Stimulated activated CD8-positive, alpha-beta memory T cell treated with anti-CD3 and anti-CD28 coated beads, Interleukin-12 subunit alpha, Interleukin-12 subunit beta, amount 100 ng/mL, for 1 hour (primary cell): ENCODE measurements at places on chromosomes 3 and 15.

GRCh38 chr3:9613056-9613748, 36.1 kb upstream of the MTMR14 start:
- no peak for DNase-seq

DNA sequence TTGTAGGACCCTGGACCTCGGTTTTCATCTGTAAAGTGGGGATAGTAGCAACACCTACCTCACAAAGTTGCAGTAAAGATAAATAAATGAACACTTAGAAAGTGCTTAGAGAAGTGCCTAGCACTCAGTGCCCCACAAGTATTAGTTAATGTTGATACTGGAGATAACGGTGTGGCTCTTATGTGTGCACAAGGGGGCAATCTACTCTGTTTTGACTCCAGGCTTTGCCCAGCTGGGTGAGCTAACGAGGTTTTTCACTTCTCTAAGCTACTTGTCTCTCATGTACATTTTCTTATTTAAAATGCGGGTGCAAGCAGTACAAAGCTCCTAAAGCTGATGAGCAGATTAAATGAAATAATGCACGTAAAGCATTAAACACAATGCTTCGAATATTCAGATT, 193.5 kb upstream of the ICE2 start:
- DNase-seq = no peak

GRCh38 chr3:10382892-10383849, 62.3 kb upstream of the SEC13 start:
- no peak for DNase-seq

GRCh38 chr3:173030273-173030672, 110.8 kb downstream of the SPATA16 start:
- no peak for DNase-seq

DNA sequence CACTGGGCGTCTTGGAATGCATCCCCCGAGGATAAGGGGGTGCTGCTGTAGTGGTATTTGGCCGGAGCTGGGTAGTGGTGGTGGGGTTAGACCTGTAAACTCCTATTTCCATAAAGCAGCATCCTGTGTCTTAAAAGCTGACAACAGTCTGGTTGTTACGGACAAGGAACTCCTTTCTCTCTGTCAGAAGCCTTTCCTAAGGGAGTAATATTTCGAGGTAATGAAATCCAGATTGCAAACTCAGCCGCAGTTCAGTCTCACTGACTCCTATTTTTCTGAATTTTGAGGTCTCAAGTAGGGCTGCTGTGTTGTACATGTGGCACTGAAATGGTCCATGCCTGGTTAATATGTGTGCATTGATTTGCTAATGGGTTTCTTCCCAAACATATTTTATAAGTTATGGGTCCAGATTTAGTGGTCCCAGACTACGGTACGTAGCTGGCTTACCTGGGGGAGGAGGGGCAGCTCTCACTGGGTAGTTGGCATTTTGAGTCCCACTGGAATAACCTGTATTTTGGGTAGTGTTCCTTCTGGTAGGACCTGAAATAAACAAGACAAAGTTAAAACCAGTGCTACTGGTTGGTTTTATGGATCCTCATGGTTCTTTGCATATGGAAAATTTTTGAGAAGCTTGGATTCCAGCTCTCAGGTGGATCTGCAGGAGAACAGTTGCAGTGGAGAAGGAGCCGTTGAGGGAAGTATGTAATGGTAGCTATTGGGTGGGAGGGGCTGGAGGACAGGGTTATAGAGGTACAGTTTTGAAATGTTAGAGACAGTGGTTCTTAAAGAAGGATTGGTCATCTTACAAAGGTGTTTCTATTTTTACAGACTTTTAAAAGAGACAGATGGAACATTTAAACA, 48.6 kb upstream of the LDHAL6B start:
- DNase-seq = no peak

DNA sequence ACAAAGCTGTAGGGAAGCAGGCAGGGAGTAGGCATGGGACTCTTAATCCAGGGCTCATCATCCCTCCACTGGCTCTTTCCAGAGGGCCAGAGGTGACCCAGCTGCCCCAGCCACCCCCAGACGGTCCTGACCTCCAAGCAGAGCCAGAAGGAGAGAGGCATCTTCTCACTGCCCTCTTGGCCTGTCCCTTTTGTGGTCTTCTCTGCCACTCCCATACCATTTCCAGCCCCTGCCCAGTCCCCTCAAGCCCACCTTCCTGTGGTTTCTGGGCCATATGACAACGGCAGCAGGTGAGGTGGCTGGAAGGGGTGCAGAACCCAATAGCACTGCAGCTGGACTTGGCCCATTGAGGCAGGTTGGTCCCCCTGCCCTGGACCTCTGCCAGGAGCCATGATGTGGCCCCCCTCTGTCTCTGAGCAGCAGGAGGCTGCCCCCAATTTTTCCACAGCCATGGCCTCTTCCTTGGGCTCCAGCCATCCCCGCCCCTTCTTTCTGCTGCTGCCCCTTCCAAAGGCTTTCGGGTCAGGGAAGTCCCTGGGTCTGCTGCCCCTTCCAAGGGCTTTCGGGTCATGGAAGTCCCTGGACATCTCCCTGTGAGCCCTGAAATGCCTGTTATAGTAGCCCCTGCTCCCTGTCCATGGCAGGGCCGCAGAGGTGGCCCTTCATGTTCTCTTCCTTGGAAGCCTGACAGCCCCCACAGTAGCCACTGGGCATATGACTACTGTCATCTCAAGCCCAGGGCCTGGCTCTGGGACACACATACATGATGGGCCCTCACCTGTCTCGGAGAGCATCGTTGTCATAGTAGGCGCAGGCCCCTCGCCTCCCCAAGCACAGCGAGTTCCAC, 39.5 kb upstream of the RAB6B start:
- no peak for DNase-seq

DNA sequence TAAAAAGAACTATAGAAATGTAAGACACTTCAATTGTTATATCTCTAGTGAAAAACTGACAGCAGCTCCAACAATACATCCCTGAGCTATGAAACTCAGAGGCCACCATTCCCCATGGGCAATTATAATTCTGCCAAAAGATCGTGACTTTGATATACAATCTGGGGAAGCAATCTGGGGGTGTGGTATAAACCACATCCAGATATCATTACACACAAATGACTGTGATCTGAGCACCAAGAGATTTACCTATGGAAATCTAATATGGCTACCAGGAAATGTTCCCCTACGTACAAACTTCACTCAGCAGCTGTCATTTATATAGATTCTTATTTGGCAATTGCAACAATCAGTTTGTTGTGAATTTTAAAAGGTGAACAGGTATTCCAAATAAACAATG, 110.3 kb downstream of the FRMD5 start:
- DNase-seq = no peak

- DNase-seq = no peak
These were observed 22.8 kb downstream of the VIPR1 start for GRCh38 chr3:42525212-42525611.

GRCh38 chr3:47762233-47762632, 19.5 kb downstream of the SMARCC1 start:
- no peak for DNase-seq

- DNase-seq = no peak
These were observed 171.5 kb upstream of the LINGO1 start for GRCh38 chr15:77804210-77804609.

GRCh38 chr3:11080492-11080891, 73.8 kb upstream of the HRH1 start:
- no peak for DNase-seq

GRCh38 chr3:10553591-10554235, 48.3 kb upstream of the ATP2B2 start:
- no peak for DNase-seq

GRCh38 chr3:152638707-152639450, 196.1 kb upstream of the P2RY1 start:
- DNase-seq = no peak

DNA sequence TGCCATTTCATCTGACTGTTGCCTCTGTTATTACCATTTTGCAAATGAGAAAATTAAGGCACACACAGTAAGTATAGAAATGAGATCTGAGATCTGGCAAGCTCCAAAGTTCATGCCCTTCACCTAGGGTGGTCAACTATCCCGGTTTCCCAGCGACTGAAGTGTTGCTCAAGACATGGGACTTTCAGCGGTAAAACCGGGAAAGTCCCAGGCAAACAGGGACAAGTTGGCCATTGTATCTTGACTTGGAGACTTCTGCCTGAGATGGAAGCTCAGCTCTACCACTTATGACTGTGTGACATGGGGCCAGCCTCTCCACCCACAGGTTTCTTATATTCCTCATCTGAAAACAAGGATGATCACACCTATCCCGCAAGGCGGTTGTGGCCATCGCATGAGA, 55.6 kb upstream of the TPM1 start:
- no peak for DNase-seq

- DNase-seq = no peak
These were observed 16.7 kb downstream of the CACNA2D3 start for GRCh38 chr3:54138937-54139547.

GRCh38 chr3:119279584-119280243, 14.5 kb upstream of the ARHGAP31 start:
- no peak for DNase-seq

DNA sequence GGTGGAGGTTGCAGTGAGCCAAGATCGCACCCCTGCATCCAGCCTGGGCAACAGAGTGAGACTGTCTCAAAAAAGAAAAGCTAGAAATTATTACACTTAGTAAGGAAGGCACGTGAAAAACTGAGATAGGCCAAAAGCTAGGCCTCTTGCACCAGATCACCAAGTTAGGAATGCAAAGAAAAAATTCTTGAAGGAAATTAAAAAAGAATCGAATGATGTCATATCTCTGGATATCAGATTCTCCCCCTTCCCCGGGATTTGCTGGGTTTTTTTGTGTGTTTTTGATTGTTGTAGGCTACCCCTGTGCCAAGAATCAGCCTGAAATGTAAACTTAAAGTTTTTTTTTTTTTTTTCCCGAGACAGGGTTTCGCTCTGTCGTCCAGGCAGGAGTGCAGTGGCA, 17.4 kb downstream of the PTPN23 start:
- no peak for DNase-seq

- no peak for DNase-seq
These were observed 319.4 kb downstream of the NEK10 start for GRCh38 chr3:27049792-27050191.

DNA sequence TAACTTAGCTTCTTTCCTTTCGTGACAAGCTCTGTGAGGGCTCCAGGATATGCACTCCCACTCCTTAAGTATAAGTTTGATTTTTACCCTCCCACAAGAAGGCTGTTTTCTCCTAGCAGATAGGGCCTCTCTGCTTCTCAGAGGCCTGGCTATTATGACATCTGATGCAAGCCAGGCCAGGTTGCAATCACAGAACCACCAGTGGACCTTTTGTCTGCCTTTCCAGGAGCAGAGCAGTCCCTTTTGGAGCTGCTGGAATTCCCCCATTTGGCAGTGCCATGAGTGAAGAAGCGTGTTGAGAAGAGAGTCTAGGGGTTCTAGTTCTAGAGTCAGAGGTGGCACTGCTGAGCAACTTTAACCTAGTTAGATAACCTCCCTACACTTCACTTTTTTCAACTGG, 1004.3 kb upstream of the SEMA6D start:
- no peak for DNase-seq

DNA sequence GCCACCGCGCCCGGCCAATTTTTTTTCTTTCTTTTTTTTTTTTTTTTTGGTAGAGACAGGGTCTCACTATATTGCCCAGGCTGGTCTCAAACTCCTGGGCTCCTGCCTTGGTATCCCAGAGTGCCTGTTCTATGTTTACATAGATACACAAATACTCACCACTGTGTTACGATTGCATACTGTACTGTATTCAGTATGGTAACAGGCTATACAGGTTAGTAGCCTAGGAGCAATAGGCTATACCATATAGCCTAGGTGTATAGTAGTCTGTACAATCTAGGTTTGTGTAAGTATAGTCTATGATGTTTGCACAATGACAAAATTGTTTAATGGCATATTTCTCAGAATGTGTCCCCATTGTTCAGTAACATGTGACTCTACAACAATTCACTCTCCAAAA, 26.6 kb downstream of the CSTA start:
- DNase-seq = no peak

GRCh38 chr15:94655249-94655880, 424.0 kb downstream of the MCTP2 start:
- no peak for DNase-seq

GRCh38 chr15:78446551-78446950, 8.5 kb downstream of the IREB2 start:
- no peak for DNase-seq

- DNase-seq = no peak
These were observed 1.5 kb downstream of the UBE2Q2 start for GRCh38 chr15:75844629-75845335.

GRCh38 chr3:35664460-35664919, 25.2 kb downstream of the ARPP21 start:
- DNase-seq = no peak

- no peak for DNase-seq
These were observed 8.6 kb downstream of the LPCAT4 start for GRCh38 chr15:34358367-34358766.

DNA sequence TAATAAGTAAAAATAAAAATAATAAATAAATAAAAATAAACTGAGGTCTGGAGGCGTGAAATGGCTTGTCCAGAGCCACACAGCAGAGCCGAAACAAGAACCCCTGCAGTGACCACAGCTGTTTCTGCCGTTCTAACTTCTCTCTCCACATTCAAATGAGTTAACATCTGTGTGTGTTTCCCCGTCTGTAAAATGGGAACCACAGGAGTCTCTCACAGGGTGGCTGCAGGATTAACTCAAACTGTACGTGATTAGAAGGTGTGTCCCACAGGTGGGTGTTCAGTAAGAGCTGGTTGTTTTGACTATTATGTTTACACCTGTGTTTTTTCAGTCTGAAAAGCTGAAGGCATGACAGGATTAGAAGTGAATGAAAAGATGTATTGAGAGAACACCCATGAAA, 27.0 kb upstream of the MUC4 start:
- no peak for DNase-seq

DNA sequence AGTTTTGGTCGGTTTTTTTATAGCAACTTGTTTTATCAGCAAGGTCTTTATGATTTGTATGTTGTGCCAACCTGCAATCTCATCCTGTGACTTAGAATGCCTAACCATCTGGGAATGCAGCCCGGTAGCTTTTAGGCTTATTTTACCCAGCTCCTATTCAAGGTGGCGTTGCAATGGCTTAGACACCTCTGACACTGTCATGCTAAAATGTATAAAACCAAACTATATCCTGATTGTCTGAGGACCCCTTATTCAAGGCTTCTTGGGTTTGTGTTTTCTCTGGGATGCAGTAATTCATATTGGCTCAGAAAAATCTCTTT, 209.0 kb upstream of the ALCAM start:
- no peak for DNase-seq

GRCh38 chr3:16474216-16474615, 39.3 kb downstream of the RFTN1 start:
- DNase-seq = no peak

DNA sequence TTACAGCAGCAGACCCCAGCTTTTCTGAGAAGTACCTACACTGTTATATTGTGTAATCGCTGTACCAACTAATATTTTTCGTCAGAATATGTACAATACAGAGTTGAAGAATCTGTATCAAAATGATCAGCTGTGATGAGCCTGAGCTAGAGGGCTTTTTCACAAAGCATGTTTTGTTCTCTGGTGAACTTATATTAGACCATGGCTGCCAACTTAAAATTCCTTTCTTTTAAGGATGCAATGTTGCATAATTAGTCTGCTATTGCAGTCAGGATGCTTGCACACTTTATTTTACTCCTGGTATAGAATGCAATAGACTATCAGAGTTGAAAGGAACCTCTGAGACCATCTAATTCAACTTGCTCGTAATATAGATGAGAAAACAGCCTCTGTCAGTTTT, 127.8 kb downstream of the RBMS3 start:
- DNase-seq = no peak

- no peak for DNase-seq
These were observed 67.1 kb upstream of the SH3GL3 start for GRCh38 chr15:83380059-83380458.

- DNase-seq = no peak
These were observed 81.8 kb upstream of the ALDH1L1 start for GRCh38 chr3:126262227-126262626.

GRCh38 chr15:90691369-90691768, 25.8 kb upstream of the BLM start:
- DNase-seq = no peak
